Stimulated activated CD4-positive, alpha-beta T cell treated with anti-CD3 and anti-CD28 coated beads, Interleukin-12 subunit alpha, Interleukin-12 subunit beta, amount 100 ng/mL, for 24 hours (primary cell): ENCODE measurements at places on chromosomes 3 and 15.

GRCh38 chr3:104610730-104611652, 755.7 kb upstream of the ALCAM start:
- DNase-seq = no peak

DNA sequence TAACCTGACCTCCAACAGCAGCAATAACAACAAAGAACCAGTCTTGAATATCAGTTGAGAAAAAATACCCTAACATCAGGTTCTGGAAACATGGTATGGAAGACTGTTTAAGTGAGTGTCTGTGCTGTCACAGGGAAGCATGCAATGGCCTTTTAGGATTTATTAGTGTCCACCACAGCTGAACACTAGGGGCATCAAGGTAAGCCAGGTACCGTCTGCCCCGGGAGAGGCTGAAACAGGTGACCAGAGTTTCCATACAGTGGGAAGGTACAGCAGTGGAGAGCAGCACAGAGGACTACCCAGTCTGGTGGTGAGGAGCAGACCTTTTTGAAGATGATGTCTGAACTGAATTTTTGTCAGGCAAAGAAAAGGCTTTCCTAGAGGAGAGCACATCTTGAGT, 18.4 kb downstream of the ZDHHC23 start:
- DNase-seq = no peak

DNA sequence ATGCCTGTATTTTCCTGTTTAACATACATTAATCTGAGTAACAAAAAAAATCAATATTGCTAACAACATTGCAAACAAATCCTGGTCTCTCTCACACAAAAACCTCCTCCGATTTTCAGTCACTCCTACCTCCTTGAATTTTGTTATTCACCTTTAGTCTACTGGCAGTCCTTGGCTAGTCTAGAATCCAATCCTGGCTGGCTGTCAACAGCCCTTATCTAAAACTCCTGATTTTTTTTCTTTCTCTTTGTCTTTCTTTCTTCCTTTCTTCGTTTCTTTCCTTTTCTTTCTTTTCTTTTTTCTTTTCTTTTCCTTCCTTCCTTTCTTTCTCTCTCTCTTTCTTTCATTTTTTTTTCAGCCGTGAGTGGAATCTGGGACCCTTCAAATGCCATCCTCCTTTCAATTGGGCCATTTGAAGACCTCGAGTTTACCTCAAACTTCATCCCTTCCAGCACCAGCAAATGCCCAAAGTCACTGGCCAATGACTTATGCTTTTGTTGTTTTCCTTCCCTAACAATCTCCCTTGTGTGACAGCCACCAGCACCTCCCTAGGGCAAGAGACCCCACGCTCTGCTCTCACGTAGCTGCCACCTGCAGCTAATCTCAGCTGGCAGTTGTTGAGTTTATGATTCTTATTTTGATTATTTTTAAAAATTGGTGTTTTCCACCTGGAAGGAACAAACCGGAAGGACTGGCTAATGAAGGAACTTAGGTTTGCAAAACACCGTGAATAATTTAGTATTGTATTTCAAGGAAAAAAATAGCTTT, 6.8 kb upstream of the ONECUT1 start:
- DNase-seq = no peak

DNA sequence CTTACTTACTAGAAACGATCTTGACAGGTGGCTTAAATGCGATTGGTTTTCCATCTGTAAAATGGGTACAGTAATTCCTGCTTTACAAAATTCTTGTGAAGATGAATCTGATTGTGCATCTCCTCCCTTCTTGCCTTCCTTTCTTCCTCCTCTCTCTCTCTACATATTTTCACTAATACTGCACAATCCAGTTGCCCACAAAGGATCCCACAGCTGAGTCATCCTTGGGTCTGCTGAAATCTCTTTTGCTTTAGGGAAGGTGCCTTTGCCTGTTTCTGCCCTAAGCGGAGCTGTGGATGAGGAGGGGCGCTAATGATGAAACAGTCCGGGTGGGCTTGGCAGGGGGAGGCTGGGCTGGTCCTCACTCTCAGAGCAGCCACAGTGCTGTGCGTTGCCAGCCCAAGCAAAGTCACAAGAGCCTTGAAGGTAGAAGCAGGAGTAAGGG, 46.1 kb downstream of the AMOTL2 start:
- no peak for DNase-seq

DNA sequence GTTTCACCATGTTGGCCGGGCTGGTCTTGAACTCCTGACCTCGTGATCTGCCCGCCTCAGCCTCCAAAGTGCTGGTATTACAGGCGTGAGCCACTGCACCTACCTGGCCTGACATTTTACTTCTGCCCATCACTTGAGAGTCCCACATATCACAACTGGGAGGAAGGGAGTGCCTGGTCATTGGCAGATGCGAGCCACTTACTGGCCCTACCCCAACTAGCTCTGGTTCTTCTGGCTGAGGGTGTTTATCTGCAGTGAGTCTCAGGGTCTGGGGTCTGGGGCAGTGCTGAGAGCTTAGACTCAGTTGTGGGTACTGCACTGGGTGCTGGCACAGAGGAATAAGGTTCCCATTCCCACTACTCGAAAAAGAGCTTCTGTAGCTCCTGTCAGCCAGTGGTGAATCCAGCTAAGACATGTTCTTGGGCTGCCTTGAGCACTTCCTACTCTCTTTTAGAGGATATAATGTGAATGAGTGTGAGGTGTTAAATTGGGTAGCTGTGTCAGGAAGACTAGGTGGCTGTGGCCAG, 30.2 kb downstream of the DAG1 start:
- DNase-seq = no peak

GRCh38 chr15:57398336-57398735, 22.0 kb downstream of the CGNL1 start:
- no peak for DNase-seq

- DNase-seq = no peak
Observed at GRCh38 chr15:67013696-67014095, 51.7 kb upstream of the SMAD3 start.

DNA sequence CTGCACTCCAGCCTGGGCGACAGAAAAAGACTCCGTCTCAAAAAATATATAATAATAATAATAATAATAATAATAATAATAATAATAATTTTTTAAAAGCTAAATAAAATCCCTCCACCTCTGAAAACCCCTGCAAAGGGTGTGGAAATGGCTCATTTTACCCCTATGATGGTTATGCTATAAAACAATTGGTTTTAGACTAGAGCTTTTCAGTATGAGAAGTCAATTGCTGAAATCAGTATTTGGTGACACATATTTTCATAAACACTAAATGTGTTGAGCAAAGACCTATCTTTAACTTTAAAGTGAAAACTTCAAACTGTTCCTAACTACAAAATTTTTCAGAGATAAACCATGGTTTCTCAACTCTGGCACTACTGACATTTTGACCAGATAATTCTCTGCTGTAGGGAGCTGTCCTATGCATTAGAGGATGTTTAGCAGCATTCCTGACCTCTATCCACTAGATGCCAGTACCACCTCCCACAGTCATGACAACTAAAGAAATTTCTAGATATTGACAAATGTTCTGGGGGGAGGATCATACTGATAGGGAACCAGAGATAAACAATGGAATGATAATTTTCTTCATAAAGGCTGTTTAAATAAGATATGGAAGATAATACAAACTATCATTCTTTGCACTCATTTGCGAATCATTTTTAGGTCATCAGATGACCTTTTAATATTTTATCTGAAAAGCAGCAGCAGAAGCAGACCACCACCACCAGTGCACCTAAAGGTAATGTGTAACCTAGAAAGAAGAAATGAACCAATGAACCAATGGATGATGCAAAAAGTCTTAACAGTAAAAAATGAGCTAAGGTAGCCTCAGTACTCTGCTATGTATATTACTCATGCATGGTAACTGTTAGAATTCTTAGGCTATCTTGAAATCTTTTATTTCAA, 13.8 kb downstream of the PTPN9 start:
- DNase-seq = no peak

DNA sequence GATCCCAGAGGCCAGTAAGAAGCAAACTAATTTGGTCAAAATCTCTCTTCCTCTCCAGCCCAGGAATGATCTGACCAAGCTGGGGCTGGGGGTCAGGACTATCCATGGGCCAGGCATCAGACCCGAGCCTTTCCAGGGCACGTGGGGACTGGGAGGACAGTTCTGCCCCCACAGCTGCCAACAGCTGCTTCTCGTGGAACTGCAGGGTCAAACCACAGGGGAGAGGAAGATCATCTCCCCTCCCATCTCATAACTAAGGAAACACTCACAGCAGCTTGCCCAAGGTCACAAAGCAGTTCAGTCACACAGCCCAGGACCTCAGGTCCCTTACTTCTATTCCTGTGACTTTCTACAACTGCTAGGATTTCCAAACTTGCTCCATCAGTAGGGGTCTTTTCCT, 47.1 kb downstream of the DAPK2 start:
- DNase-seq = no peak
